ENCODE measurements at places on chromosomes 11 and 22. TPM values are rescaled to one million over a fixed set of nuclear protein-coding genes. Genes with fewer than 3 reads are reported as not detected.

DNA sequence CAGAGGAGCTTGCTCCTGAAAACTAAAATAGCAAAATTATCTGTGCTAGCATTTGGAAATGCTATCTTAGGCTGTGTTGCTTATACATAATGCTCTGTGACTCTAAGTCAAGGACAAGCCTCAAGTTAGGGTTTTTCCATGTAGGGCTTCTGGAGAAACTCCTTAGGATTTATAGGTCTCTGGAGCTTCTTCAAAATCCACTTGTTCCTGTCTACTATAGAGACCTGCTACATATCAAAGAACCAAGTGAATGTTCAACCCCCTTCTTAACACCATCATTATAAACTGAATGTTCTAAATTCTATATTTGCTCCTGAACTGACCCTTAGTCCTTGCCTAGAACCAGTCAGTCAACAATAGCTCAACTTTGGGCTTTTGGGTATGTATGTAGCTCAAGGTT is 523.1 kb upstream of the CCDC90B start:
- DNase-seq = no peak

- DNase-seq = no peak
Measured at GRCh38 chr11:10454878-10455631, at the start of gene AMPD3. Gene AMPD3 (plus strand): TSS chr11:10455264. CDS start chr11:10461520, 6,256 bp downstream.

Gene LRRC10B
- not detected for total RNA-seq

Gene GAS2
- total RNA-seq = 2.3 TPM

- DNase-seq = no peak
Measured at GRCh38 chr11:47415949-47416472, 7.6 kb downstream of the SLC39A13 start.

GRCh38 chr22:49449811-49450446 is 377.7 kb downstream of the BRD1 start:
- DNase-seq = no peak

- no peak for DNase-seq
Measured at GRCh38 chr22:28497188-28497587, 182.5 kb downstream of the TTC28 start.

DNA sequence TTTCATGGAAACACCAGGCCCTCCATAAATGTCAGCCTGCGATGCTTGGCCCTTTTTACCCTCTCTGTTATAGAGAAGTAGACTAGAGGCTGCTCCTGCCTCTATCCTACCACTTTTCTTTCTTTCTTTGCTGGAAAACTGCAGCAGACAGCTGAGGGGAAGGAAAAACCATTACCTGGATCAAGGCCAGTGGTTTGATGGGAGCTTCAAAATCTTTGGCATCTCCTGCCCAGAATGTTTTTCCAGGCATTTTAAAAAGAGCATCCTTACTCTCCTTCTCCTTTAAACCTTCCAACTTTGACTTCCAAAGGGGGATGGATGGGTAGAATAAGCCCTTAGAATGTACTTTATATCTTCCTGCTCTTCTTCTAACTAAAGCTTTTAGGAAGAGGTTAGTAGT is 44.9 kb downstream of the EXT2 start:
- no peak for DNase-seq

Gene GTF2H1
- total RNA-seq = 61.3 TPM

DNA sequence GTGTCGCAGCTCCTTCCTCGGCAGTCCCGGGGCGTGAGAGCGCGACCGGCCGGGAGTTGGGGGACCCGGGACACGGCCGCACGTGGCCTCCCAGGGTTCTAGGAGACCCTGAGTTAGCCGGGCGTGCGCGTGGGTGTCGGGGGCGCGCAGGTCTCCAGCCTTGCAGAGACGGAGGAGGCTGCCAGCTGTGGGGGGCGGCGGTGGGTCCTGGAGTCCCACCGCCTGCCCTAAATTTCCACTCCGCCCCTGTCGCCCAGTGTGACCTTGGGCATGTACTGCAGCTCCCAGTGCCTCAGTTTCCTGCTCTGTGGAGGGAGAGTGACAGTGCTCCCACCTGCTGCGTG is 18.8 kb downstream of the RRP7A start:
- DNase-seq = no peak

DNA sequence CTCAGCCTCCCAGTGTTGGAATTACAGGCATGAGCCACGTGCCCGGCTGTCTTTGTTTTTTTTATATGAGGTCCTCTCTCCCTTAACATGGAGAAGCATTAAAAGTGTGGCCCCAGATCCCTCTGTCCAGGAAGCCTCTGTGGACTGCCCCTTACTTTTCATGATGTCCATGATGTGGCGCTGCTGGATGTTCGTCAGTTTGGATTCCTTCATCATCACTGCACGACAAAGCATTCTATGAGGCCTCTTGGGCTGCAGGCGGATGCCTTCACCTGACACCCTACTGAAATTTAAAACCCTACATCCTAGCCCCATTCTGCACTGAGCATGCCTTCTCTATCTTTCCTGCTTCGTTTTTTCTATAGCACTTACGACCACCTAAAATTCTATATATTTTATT is 2.1 kb downstream of the C22orf23 start:
- no peak for DNase-seq

DNA sequence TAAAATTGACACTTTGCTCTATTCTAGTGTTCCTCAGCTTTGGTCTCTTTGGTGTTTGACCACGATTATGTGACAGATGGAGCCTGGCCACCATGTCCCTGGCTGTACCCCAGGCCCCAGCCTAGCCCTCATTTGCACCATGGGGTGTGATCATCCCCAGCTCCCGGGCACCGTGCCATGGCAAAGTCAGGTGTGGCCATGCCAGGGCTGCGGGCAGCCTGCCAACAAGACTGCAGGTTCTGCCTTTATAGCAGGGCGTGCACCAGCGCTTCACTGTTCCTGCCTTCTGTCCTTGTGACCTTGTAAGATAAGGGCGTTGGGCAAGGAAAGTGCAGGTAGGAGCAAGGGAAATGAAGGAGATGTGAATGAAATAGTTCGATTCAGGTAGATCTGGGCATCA is 22.4 kb upstream of the APOBEC3A start:
- DNase-seq = no peak

Gene SCUBE1
- total RNA-seq = 0.38 TPM

Gene APOL4
- 10.3 TPM for total RNA-seq

Gene GNG3
- total RNA-seq = not detected

Gene FAM180B
- not detected for total RNA-seq

GRCh38 chr11:12100841-12101242 is 9.5 kb upstream of the MICAL2 start:
- DNase-seq = no peak

DNA sequence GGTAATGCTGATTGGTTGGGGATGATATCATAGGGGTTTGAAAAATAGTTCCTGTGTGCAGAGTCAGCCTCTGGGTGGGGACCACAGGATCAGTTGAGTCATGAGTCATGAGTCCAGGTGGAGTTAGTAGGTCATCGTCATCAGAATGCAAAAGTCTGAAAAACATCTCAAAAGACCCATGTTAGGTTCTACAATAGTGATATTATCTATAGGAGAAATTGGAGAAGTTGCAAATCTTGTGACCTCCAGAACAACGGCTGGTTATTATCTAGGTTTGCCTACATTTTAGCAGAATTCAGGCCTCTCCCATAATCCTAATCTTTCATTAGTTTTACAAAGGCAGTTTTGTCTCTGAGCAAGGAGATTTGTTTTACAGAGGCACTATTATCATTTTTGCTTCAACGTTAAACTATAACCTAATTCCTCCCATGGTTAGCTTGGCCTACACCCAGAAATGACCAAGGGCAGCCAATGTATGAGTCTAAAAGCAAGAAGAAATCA is 38.9 kb downstream of the MS4A2 start:
- no peak for DNase-seq

- DNase-seq = no peak
Measured at GRCh38 chr22:41445129-41446056, 1.2 kb downstream of the TOB2 start.

- DNase-seq = no peak
Measured at GRCh38 chr11:118060869-118061268, 16.0 kb upstream of the TMPRSS4 start.

Gene P2RY2
- total RNA-seq = 39.4 TPM

DNA sequence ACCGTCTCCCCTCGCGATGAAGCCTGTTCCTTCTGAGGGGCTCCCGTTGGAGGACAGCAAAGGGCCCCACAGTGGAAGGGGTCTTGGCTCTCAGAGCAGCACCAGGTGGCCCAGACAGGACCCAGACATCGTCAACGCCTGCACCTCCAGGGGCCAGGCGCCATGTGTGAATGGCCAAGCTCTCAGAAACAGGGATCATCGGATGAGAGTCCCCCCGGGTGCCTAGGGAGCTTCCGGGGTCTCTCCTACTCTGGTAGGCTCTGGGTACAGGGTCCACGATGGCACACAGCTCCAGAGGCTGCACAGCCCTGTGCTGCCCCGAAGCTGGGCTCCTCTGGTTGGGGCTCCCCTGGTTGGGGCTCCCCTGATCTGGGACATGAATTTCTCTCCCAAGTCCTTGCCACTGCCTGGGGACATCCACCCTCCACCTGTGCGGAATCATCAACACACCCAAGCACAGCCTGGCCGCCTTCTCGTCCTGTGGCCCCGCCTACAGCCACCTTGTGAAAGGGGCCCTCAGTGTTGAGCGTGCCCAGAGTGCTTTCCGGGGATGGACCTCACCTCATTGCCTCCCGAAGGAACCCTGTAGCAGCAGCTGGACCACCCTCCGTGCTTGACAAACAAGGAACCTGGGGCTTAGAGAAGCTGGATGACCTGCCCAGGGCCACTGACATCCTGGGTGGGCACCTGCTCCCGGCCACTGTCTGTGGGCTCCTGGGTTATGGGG is 929.0 kb downstream of the BRD1 start:
- DNase-seq = no peak

- no peak for DNase-seq
Measured at GRCh38 chr22:29842740-29843139, 4.7 kb upstream of the ASCC2 start.

Gene SLC22A8
- total RNA-seq = not detected

- DNase-seq = no peak
Measured at GRCh38 chr11:79076526-79077115, 364.2 kb downstream of the TENM4 start.

GRCh38 chr11:47132981-47133380 is 43.7 kb downstream of the ARFGAP2 start:
- DNase-seq = no peak

DNA sequence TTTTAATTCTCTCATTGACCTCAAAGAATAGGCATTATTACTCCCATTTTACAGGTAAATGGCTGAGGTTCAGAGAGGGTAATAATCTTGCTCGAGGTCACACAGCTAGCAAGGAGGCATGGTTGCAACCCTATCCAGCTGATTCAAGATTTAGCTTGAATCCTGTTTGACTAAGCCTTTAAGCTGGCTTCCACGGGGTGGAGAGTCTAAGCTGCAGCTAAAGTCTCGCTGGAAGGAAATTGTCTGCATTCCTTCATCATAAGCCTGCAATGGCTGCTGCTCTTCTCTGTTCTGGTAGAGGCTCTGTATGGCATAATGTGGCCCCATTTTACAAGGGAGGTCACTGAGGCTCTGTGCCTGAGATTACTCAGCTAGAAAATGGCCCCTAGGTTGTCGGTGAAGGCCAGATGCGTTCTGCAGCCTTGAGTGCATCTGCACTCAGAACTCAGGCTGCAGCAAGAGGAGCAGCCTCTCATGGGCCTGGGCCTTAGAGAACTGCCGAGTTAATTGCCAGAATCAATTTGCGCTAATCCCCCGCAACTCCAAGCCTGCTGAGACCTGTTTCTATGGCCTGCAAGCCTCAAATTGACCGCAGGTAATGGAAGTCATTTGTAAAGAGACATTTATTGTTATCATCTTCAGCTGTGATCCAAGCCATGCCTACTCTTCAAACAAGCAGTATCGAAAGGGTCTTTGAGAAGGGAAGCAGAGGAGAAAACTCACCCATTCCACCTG is 44.1 kb upstream of the SEZ6L start:
- DNase-seq = no peak

GRCh38 chr22:24975813-24976341 is 23.4 kb downstream of the KIAA1671 start:
- no peak for DNase-seq

Gene MMP7
- not detected for total RNA-seq

Gene SCGB1D2
- 1.5 TPM for total RNA-seq

DNA sequence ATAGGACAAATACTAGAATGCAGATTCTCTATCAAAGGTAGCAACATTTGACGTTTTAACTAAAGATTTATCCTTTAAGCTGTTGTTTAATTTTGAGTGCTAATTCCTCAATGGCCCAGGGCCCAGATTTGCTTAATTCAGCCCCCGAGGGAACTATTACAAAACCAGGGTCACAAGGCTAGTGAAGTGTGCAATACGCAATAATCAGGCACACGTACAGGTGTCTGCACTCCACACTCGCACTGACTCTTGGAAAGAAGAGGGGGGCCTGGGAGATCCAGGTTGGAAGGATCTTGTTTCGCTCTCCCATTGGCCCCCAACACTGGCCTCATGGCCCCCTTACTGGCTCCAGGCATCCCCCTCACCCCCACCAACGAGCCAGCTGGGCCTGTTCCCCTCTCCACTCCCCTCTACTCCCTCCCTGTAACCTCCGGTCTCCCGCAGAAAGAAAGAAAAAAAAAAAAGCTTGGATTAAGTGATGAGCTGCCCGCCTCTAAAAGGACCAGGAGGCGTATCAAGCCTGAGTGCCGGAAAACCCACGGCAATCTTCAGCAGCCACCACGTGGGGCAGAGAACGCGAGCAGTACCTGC is 2.2 kb upstream of the KIRREL3 start:
- DNase-seq = no peak

DNA sequence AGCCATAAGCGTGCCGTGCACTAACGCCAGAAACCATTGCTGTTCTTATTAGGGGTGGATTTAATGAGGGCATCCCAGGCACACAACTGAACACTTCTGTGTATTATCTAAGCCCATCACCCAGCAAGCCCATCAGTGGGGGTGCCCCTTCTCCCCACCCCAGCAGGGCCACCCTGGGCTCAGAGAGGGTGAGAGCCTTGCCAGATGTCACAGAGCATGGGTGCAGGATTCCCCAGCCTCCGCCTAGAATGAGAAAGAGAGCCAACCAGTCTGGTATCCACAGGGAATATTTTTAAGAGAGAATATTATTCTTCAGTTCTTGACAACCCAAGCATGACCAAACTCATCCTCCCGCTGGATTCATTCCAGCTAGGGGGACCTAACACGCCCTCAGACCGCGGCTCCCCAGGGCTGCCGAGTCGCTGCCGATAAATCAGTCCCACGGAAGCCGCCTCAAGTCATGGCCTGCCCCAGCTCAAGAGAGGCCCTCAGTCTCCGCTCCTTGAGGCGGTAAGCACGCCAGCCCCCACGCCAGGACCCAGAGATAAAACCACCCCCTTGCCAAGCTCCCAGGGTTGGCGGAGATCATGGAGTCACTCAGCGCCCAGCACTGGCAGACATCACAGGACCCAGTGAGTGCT is 47.2 kb downstream of the MN1 start:
- DNase-seq = no peak

Gene C11orf87
- total RNA-seq = 0.09 TPM

Gene OR4C3
- total RNA-seq = not detected
